ENCODE measurements at places on chromosomes 2 and 18. TPM values are rescaled to one million over a fixed set of nuclear protein-coding genes. Genes with fewer than 3 reads are reported as not detected.

Gene CYP20A1
- total RNA-seq = 21.0 TPM

GRCh38 chr18:3995476-3996102, 459.5 kb downstream of the DLGAP1 start:
- H3K27ac ChIP-seq = no peak overlapping the region
- H3K27me3 ChIP-seq = no peaks in the 10 kb centered on the region
- H3K36me3 ChIP-seq = no peaks in the 10 kb centered on the region
- DNase-seq = peak; percentile 92

DNA sequence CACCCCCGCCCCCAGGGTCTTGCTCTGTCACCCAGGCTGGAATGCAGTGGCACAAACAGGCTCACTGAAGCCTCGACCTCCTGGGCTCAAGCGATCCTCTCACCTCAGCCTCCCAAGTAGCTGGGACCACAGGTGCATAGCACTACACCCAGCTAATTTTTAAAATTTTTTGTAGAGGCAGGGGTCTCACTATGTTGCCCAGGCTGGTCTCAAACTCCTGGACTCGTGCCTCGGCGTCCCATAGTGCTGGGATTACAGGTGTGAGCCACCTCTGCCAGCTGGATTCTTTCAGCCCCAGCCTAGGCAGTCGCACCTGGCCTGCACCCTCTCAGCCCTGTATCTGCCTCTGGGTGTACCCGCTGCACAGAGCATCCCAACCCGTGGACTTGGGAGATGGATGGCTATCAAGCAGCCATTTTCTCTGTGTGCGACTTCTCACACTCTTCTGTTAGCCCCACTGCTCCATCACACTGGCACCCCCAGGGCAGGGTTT, 166.4 kb upstream of the HAAO start:
- H3K4me3 ChIP-seq = no peak overlapping the region
- H3K36me3 ChIP-seq = no peaks in the 10 kb centered on the region
- H3K4me1 ChIP-seq = peaks cover 43% of the 10 kb centered on the region
- H3K27me3 ChIP-seq = no peaks in the 10 kb centered on the region
- H3K27ac ChIP-seq = no peak overlapping the region

DNA sequence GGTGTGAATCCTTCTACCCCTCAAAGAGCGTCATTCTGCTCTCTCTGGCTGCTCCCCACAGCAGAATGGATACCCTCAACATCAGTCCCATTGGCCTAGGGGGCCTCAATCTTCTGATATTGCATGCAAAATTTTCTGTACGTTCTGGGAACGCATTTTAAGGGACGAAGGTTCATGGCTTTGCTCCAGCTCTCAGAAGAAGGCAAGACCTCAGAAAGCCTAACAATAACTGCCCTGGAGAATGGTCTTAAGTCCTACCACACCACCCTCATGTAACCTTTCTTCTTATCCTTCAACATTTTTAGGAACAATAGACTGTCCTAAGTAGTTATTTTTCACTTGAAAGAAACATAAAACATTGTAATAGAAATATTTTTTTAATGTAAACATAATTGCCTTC, 212.6 kb downstream of the PRKCE start:
- H3K4me1 ChIP-seq = no peaks in the 10 kb centered on the region
- DNase-seq = no peak
- no peak overlapping the region for H3K27ac ChIP-seq
- H3K27me3 ChIP-seq = no peaks in the 10 kb centered on the region
- H3K36me3 ChIP-seq = no peaks in the 10 kb centered on the region

DNA sequence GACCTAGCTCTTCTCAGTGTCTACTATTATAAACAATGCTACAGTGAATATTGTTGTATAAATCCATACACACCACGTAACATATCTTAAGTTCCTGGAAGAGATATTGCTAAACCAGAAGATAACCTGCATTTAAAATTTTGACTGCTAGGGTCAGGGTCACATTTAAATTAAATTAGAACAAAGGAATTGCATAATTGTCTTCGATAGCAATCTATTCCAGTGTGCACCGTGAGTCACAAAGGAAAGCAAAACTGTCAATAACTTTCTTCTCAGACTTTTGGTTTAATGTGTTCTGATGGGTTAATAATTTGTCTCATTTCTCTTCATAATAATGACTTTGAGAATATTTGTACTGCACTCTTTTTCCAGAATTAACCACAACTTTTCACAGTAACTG, 4.2 kb downstream of the GEN1 start:
- no peak overlapping the region for H3K4me3 ChIP-seq
- peaks cover 6% of the 10 kb centered on the region for H3K36me3 ChIP-seq
- H3K27ac ChIP-seq = no peak overlapping the region
- no peaks in the 10 kb centered on the region for H3K27me3 ChIP-seq
- no peak for DNase-seq
- peaks cover 20% of the 10 kb centered on the region for H3K4me1 ChIP-seq

Gene UGT1A4
- not detected for total RNA-seq

Gene RAB6D
- total RNA-seq = not detected

DNA sequence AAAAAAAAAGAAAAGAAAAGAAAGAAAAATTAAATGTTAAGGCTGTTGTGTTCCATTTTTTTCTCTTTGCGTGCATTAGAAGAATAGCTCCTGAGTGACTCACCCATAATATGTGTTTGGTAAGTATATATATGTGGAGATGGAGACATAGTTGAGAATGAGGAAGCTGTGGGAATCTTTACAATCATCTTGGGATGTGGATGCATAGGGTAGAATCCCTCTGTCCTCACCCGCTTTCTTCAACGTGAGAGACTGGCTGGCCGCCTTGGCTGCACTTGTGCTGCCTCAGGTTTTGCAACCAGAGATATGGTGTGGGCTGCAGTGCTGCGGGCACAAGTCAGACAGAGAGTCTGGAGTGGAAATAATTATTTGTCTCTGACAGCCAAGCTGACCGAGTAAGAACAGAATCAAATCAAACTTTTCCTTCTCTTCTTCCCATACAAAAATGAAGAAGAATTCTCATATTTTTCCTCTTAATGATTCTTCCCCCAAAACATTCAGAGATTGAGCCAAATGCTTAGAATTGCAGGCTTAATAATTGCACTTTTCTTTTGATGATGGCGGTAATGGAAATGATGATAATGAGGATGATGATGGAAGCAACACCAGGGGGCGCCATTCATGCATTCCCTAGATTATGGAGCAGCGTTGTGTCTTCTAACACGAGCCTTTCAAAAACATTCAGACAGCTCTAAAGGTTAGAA, 48.5 kb downstream of the SERPINB7 start:
- peak; percentile 70 for DNase-seq
- no peak overlapping the region for H3K27ac ChIP-seq
- no peak overlapping the region for H3K4me3 ChIP-seq
- H3K27me3 ChIP-seq = no peaks in the 10 kb centered on the region
- no peaks in the 10 kb centered on the region for H3K36me3 ChIP-seq

GRCh38 chr2:158202161-158202815, 100.6 kb downstream of the UPP2 start:
- H3K27ac ChIP-seq = no peak overlapping the region
- no peaks in the 10 kb centered on the region for H3K27me3 ChIP-seq
- H3K36me3 ChIP-seq = no peaks in the 10 kb centered on the region
- no peaks in the 10 kb centered on the region for H3K4me1 ChIP-seq

DNA sequence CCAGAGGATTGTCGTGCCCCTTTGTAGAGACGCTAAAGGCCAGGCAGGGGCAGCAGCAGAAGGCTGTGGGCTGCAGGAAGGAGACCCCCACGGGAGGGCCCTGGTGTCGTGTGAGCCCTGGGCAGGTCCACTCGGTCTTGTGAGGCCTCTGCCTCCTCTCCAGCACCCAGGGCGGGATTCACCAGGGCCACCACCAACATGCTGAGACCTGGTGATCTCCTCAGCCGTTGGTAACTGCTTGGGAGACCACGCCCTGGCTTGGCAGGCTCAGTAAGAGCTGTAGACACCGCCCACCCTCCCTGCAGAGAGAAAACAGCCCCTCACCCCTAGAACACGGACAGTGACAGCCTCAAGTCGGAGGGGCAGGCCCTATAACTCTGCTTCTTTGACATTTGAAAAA, 21.1 kb downstream of the MBP start:
- peaks cover 14% of the 10 kb centered on the region for H3K4me1 ChIP-seq
- no peak overlapping the region for H3K27ac ChIP-seq
- no peak for DNase-seq

DNA sequence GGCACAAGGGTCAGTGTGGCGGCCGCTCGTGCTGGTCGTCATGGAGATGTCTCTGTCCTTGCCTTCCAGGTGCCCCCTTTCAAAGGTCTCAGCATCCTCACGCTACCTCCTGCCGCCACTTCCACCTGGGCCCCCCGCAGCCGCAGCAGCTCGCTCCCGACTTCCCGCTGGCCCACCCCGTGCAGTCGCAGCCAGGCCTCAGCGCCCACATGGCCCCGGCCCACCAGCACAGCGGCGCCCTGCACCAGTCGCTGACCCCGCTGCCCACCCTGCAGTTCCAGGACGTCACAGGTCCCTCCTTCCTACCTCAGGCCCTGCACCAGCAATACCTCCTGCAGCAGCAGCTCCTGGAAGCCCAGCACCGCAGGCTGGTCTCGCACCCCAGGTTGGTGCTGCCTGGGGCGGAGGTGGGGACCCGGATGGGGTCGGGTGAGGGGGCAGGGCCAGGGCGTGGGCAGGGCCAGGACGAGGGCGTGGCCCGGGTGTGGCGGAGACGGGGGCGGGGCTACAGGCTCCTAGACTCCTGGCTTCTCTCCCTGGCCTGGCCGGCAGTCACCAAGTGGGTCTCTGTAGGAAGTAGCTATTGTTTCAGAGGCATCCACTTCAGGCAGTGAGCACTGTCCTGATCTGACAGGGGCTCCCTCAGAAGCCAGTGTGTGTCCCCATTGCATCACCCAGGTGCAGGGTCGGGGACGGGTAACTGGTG, 223.7 kb downstream of the LOXHD1 start:
- H3K4me1 ChIP-seq = peaks cover 21% of the 10 kb centered on the region
- H3K27me3 ChIP-seq = no peaks in the 10 kb centered on the region
- H3K27ac ChIP-seq = peak overlapping the region; percentile 84
- no peaks in the 10 kb centered on the region for H3K36me3 ChIP-seq
- peak overlapping the region; percentile 67 for H3K4me3 ChIP-seq

Gene EVX2
- 0.03 TPM for total RNA-seq

GRCh38 chr2:142803158-142803557, 74.3 kb upstream of the KYNU start:
- no peaks in the 10 kb centered on the region for H3K27me3 ChIP-seq
- no peak for DNase-seq
- H3K4me1 ChIP-seq = no peaks in the 10 kb centered on the region
- H3K4me3 ChIP-seq = no peak overlapping the region
- H3K27ac ChIP-seq = no peak overlapping the region

DNA sequence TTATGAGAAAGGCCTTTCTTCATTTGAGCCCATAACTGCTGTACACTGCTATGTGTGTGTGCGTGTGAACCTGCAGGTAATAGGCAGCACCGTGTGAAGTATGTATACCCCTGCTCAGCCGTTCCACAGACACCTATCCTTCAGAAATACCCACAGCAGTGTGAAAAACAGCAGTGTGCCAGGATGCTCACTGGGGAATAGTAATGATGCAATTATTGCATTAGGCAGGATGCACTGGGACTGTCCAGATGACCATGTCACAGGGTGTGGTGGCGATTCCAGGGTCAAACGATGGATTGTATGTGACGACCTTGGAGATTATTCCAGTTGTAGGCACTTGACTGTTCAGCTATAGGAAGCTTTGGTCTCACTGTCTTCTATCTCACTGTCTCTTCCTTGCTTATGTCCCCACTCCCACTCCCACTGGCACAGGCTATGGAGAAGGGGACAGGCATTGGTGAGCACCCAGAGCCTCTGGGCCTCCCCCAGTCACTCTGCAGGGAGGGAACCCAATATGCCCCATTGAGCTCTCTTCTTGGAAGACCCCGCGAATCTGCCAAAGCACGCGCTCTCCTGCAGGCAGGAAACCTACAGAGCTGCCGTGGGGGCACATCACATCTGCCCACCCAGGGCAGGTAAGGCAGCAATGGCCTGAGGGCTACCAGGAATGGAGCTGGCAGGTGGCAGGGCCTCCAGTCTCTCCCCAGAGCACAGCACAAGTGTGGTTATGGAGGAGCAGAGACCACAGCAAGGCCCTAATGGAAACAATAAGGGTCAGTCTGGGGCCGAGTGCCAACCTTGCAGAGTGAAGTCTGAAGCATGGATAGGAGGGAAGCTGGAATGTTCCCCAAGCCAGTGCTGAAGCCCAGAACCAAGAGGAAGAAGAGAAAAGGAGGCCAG, 518.9 kb upstream of the RAB6C start:
- no peak overlapping the region for H3K4me3 ChIP-seq
- no peak overlapping the region for H3K27ac ChIP-seq
- H3K27me3 ChIP-seq = no peaks in the 10 kb centered on the region
- H3K36me3 ChIP-seq = no peaks in the 10 kb centered on the region
- no peaks in the 10 kb centered on the region for H3K4me1 ChIP-seq
- DNase-seq = no peak

Gene SH3RF3
- 1.2 TPM for total RNA-seq

GRCh38 chr2:144679942-144680341, 160.0 kb upstream of the ZEB2 start:
- DNase-seq = no peak
- no peaks in the 10 kb centered on the region for H3K36me3 ChIP-seq
- no peaks in the 10 kb centered on the region for H3K4me1 ChIP-seq
- no peak overlapping the region for H3K4me3 ChIP-seq

Gene IL36RN
- total RNA-seq = not detected

- H3K27ac ChIP-seq = peak overlapping the region; percentile 40
- peaks cover 40% of the 10 kb centered on the region for H3K4me1 ChIP-seq
- H3K27me3 ChIP-seq = peaks cover 9% of the 10 kb centered on the region
- peak overlapping the region; percentile 68 for H3K4me3 ChIP-seq
- no peaks in the 10 kb centered on the region for H3K36me3 ChIP-seq
These were observed 2.0 kb downstream of the CNNM4 start for GRCh38 chr2:96762529-96763311.

DNA sequence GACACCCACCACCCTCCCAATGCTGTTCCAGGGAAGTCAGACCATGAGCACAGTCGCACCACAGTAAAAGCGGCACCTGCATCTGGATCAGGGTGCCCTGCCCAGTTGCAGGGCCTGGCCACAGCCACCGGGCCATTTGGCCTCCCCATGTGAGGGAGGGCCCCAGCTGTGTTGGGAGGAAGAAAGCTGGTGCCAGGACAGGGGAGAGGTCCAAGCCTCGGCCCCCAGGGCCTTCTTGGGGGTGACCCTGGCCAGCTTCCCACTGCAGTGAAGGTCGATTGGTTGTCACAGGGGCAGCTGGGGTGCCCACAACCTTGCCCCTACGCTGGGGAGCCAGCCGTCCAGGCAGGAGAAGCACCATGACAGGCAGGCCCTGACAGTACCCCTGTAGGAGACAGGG, 183.2 kb upstream of the RAB6C start:
- H3K27ac ChIP-seq = no peak overlapping the region
- H3K36me3 ChIP-seq = no peaks in the 10 kb centered on the region
- H3K27me3 ChIP-seq = no peaks in the 10 kb centered on the region
- H3K4me1 ChIP-seq = peaks cover 1% of the 10 kb centered on the region
